ENCODE measurements at places on chromosomes 11 and 22.

- no peak for DNase-seq
These were observed 97.6 kb downstream of the SLC1A2 start for GRCh38 chr11:35321532-35322317.

GRCh38 chr22:22578702-22579424 is 19.8 kb upstream of the PRAME start:
- no peak for DNase-seq

DNA sequence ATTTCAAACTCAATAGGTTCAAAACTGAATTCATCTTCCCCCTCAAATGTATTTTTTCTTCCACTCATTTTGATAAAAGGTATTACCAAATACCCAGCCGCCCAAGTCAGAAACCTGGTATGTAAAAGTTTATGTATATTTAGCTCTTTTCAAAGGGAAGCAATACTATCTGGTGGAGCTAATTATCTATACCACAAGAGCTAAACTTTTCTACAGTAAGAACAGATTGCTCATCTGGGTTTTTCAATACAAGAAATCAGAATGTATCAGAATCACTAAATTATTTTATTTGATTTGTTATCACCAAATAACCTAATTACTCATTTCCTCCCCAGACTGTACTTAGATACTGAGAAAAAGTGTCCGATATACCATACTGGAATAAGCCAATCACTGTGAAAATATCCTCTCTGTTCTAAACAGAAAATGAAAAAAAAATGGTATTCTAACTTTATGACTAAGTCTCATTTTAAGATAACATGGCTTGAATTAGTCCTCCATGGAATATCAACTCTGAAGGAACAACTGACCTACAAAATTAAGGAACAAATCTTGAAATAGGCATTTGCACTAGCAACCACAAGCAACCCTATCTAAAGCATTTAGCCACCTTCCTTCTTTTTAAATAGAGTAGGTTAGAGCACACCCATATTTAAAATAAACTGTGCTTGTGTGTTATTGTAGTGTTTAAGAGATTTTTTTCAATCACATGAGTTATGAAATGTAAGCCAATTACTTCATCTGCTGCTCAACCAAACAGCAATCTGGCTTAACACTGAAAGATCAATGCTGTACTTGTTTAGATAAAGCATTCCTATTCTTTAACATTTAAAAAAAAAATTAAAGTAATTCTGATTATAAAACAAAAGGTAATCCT is 35.0 kb downstream of the RDX start:
- DNase-seq = no peak

GRCh38 chr22:29738118-29738815 is 18.5 kb downstream of the CABP7 start:
- no peak for DNase-seq

- no peak for DNase-seq
These were observed 46.5 kb upstream of the THY1 start for GRCh38 chr11:119469506-119469905.

DNA sequence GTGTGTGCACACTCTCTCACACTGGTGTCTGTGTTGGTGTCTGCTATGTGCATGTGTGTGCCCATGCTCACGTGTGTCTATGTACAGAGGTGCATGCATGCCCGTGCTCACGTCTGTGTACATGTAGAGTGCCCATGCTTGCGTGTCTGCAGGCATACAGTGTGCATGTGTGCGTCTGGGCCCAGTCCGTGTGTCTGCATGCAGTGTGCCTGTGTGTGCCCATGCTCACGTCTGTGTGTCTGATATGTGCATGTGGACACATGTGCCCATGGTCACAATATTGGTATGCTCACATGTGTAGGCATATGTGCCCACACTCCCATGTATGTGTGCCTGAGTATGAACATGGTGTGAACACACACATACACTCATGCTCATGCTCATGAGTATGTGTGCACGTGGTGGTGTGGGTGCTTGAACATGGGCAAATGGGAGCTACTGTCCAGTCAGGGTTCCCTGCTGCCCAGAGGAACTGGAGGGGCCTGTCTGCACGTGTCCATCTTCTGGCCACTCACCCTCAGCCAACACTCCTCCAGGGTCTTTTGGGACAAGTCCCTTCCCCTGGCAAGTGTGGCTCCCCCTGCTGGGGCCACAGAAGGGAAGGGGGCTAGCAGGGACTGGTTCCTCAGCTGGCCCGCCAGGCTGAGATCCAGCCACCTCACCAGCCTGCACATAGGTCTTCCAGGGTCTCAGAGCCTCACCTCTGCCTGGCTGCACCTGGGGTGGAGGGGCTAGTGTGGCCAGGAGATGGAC is 7.3 kb upstream of the TBX1 start:
- DNase-seq = no peak

DNA sequence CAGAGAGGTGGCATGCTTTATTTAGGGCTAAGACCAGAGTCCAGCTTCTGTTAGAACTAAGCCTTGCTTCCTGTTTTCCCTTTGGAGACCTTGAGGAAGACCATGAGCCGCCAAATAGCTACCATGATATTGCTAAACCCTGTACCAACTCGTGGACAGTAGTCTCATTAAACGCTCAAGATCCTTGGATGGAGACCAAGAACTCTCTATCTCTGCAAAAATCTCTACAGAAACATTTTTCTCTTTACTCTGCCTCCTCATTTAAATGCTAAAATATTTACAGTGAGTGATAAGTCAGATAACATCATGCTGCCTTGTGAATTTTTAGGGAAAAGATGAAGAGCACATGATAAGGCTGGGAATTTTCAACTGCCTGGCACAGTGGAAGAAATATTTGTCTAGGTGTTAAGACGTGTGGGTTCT is 197.8 kb downstream of the MAML2 start:
- no peak for DNase-seq

- DNase-seq = no peak
These were observed 4.6 kb downstream of the TNKS1BP1 start for GRCh38 chr11:57320067-57320718.

DNA sequence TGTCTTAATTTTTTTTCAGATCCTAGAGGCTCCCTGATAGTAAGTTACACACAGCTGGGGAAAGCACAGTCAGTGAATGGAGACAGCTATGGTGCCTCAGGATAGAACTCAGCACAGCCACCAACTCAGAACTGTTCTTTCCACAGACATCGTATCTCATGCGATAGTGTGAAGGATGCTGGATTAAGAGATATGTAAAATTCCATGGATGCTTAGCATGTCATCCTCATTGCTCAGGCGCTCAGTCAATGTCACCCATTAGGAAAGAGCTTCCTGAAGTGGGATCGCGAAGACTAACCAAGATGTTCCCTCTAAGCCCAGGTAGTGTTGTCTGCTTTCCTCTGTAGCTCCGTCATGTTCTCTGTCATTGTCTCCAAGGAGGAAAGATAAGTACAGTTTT is 1000.4 kb downstream of the OPCML start:
- DNase-seq = no peak

DNA sequence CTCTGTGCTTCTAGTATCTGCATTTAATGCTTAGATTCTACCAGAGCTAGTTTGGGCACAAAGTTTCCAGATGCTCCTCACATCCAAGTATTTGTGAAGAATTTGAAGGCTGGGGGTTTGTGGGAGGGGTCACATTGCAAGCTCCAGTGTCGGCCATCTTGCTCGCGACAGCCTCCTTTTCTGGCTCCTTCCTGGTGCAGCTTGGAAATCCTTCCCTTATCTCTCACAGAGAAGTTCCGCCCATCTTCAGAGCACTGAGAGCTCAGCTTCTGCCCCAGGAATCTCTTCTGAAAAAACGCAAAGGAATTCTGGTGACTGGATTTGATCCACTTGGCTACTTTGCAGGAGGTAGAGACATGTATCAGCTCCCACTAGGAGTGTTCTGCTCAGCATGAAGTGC is 497.5 kb downstream of the TBC1D22A start:
- no peak for DNase-seq

DNA sequence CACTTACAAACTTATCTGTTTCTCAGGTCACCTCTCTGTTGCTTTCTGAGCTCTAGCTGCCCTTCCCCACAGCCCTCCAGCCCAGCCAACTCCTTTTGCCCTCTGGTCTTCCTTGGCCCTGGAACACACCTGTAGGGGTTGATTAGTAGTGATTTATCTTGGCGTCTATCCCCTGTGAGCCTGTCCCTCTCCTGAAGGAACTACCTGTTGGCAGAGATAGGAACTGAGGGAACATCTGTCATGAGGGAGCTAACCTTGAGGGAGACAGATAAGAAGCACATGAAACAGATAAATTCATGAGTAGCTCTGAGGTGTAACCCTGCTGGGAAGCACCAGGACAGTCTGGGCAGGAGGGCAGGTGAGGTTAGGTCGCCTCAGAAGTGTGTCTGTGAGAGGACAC is 38.9 kb downstream of the CABIN1 start:
- DNase-seq = no peak

DNA sequence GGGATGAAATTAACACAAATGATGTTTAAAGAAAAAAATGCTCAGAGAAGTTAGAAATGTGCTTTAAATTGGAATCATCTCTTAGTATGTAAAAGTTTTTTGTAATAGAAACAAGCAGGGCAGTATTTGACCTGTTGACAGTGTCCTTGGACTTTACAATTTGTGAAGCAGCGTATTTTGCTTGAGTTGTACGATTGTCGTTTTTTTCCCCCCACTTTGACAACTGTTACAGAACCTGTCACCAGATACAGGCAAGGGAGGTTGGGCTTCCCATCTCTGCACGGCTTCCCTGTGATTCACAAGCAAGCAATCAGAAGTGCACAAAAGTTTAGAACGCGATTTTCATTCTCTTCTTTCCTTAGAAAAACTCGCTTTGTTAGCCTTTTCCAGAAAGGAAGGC is 8.9 kb downstream of the PPARA start:
- no peak for DNase-seq

GRCh38 chr11:94424662-94425061 is 23.4 kb upstream of the GPR83 start:
- DNase-seq = no peak

- DNase-seq = no peak
These were observed 11.8 kb downstream of the RFPL1 start for GRCh38 chr22:29450222-29450621.

- no peak for DNase-seq
These were observed 2.2 kb upstream of the KCNQ1OT1 start for GRCh38 chr11:2701898-2702434.

- no peak for DNase-seq
These were observed 10.8 kb downstream of the KCTD17 start for GRCh38 chr22:37062376-37062675.

DNA sequence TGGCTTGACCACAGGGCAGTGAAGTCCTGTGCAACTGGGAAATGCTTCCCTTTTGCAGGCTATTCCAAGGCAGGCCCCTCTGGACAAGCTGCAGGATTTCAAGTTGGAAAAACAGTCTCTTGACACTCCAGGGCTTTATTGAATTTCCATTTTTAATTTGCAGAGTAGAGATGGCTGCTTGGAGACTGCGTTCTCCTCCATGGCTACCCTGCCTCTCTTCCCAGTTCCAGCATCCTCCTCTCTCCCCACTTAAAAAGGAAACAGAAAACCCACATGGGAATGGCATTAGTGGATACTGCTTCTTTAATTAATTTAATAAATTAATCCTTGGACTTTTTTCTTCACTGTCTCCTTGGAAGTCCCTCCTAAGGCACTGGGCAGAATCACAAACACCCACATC is 115.6 kb downstream of the DSCAML1 start:
- DNase-seq = no peak

DNA sequence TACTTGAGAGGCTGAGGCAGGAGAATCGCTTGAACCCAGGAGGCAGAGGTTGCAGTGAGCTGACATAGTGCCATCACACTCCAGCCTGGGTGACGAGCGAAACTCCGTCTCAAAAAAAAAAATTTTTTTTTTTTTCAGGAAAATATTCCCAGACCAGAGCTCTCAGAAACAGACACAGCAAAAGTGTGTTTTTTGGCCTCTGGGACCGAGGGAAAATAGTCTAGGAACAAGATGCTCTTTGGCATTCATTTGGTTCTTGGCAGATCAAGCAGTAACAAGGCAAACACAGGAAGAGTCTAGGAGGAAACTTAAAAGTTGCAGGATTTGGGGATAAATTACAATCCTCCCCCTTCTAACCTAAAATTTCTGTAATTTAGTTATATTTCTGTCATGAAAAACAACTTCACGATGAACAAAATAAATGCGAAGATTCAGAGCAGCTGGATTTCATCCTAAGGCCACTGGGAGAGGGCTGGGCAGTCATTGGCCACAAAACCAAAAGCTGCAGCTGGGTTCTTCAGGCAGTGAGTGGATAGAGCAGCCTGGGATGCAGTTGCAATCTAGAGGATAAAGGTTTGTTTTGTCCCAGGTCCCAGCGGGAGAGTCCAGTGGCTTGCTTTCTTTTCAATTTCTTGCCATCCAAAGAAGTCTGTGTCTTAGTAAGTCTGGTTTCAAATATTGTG is 19.7 kb downstream of the ATG16L2 start:
- DNase-seq = no peak

- no peak for DNase-seq
These were observed 48.2 kb downstream of the NECTIN1 start for GRCh38 chr11:119680541-119681360.

- no peak for DNase-seq
These were observed 62.4 kb upstream of the ZBED5 start for GRCh38 chr11:10920205-10920604.

GRCh38 chr11:8586805-8587204 is 7.2 kb downstream of the STK33 start:
- no peak for DNase-seq

DNA sequence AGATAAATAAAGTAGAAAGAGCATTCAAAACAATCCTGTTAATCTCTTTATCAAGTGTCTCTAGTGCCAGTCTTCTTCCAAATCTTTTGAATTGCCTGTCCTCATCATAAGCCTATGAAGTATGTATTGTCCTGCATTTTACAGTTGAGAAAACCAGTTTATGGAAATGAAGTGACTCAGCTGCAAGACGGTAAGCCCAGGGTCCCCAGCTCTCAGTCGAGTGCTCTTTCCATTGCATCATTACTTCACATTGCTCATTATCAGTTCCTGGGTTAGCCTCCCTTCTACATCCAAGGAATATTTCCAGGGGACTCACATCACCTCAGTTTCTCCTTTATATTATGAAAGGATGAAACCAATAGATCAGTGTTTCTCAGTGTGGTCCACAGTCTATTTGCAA is 9.1 kb upstream of the P4HA3 start:
- no peak for DNase-seq

DNA sequence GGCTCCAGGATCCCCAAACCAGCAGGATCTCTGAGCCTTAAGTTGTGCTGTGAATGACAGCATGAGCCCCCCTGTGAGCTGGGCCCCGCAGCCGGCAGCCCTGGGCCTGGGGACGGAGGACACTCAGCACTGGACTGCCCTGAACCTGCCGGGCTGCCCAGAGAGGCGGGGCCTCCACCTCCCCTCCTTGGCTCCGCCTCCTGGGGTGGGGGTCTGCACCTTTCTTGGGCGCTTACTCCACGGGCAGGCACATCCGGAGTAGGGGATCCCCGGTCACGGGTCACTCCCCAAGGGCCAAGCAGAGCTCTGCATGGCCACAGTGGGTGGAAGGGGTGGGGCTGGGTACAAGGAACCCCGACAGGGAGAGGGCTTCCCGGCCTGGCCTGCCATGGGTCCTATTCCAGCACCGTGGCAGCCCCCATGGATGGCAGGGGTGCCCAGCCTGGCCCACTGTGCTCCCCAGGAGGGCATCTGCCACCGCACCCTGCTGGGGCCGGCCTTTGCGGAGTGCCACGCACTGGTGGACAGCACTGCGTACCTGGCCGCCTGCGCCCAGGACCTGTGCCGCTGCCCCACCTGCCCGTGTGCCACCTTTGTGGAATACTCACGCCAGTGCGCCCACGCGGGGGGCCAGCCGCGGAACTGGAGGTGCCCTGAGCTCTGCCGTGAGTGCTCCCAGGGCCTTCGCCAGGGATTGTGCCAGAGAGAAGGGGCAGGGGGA is 5.4 kb downstream of the MUC5B start:
- DNase-seq = no peak

All from stimulated activated CD4-positive, alpha-beta T cell treated with anti-CD3 and anti-CD28 coated beads, TNF-alpha, amount 100 ng/mL, for 4 hours (primary cell).